Esophagus squamous epithelium (tissue), 5 donors: ENCODE measurements at places on chromosomes 7 and 10.

DNA sequence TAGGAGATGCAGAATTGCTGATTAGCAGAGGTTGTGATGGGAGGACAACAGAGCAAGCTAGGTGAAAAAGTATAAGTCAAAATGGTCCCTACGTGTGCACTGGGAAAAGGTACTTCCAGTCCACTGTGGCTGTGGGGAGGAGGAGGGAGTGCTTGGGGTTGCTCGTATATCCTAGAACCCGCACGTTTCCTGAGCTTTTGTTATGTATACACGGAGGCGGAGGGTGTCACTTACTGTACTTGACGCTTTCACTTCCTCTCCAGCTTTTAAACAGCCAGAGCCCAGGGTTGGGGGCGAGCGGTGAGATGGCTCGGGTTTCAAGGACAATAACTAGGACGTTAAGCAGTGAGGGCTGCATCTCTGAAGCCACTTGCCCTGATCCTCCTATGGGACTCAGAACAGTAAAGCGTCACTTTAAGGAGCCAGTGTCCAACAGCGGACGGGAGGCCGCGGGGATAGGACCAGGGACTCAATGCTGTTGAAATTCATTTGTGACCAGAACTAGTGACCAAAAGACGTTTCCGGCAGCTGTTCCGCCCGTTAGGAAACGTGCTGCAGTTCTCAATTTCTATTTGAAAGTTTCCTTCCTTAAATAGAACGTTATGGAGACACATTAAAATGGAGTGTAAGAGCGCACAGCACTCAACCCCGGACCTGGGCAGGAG, 985 bp upstream of the ETV1 start:
- DNase-seq: no peak

DNA sequence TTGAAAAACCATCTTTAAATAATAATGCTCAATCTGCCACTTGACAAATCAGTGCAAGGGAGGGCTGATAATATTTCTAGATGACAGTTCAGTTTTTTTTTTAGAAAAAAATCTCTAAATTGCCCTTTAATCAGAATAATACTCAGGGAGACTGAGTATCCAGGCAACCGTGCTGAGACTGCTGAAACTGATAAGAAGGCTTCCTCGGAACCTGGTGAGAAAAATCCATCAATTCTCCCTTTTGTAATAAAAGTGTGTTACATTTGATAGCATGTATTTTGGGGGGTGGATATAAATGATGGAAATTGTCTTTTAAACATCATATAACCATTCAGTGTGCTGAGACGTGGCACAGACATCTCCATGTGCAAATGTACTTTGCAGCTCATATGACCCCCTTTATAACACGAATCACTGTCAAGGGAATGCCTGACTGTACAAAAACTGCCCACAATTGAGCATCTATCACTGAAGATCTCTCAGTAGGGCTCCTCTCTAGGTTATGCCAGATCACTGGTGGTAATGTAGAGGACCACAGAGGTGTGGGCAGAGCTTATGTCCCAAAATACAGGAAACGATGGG, 491.1 kb upstream of the ADARB2 start:
- no peak for DNase-seq

GRCh38 chr10:13913897-13914296, 327.1 kb downstream of the PRPF18 start:
- no peak for DNase-seq

GRCh38 chr10:44965651-44966097, 6.1 kb downstream of the RASSF4 start:
- no peak for DNase-seq

- no peak for DNase-seq
These were observed 4.1 kb upstream of the SYPL1 start for GRCh38 chr7:106116161-106116704.

- no peak for DNase-seq
These were observed 202.1 kb upstream of the NFE2L3 start for GRCh38 chr7:25949736-25950487.

GRCh38 chr7:99748846-99749579, 14.0 kb upstream of the CYP3A7 start:
- no peak for DNase-seq

GRCh38 chr7:48049850-48050249, 14.5 kb downstream of the C7orf57 start:
- no peak for DNase-seq

DNA sequence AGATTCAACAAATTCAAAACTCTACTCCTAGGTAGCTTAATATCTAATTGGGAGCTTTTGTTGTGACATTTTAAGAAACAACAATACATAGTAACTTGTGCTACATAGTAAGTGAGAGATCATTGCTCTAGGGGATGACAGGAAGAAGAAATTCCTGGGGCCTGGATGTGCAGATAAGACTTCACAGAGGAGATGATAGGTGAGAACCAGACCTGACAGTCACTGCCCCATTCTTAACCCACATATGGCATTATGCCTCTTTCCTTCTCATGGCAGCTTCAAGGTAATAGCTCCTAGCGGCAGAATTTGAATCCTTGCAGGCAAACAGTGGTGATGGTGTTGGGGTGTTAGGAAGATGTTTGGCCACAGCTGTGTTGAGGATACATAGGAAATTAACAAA, 233.6 kb downstream of the VTI1A start:
- DNase-seq: no peak

- DNase-seq: no peak
These were observed 159.8 kb downstream of the DIP2C start for GRCh38 chr10:529468-530230.

- no peak for DNase-seq
These were observed 4.0 kb upstream of the CREB5 start for GRCh38 chr7:28408105-28408959.

DNA sequence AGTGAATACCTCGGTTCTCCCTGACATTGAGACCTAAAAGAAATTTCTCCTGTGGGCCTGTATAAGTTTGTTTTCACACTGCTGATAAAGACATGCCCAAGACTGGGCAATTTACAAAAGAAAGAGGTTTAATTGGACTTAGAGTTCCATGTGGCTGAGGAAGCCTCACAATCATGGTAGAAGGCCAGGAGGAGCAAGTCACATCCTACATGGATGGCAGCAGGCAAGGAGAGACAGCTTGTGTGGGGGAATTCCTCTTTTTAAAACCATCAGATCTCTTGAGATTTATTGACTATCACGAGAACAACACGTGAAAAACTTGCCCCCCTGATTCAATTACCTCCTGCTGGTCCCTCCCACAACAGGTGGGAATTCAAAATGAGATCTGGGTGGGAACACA, 6.7 kb downstream of the TMEM72 start:
- DNase-seq: no peak

DNA sequence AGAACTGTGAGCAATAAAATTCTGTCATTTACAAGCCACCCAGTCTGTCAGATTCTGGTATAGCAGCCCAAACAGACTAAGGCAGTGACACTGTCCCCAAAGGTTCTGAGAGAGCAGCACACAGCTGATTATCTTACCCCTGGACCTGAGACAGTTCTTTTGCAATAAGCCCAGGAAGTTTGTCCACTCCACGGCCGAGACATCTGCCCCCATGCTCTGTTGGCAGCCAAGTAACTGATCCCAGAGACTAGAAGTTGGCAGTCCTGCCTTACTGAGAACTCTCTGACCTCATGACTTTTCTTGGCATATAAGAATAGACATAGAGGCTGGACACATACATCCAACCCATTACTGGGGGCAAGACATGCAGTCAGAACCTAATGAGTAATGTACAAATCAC, 243.0 kb upstream of the GRB10 start:
- no peak for DNase-seq

GRCh38 chr10:103467406-103467805, 8.7 kb upstream of the CALHM1 start:
- no peak for DNase-seq

GRCh38 chr10:132885451-132886210, 56.7 kb downstream of the CFAP46 start:
- no peak for DNase-seq

DNA sequence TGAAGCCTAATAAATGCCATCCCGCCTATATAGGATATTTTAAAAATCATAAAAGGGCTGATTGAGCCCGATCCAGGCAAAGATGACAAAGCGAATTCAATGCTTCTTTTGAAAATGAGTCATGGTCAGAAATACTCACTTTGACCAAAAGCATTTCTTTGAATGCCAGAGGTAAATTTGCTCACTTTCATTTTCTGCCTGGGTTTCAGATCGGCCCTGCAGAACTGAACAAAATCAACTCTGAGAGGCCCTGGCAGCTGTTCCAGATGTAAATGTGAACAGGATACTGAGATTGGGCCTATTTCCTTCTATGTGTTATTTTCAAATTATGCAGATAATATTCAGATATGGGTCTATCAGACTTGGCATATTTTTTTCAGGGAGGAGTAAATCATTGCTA, 114.8 kb upstream of the ARID5B start:
- no peak for DNase-seq

DNA sequence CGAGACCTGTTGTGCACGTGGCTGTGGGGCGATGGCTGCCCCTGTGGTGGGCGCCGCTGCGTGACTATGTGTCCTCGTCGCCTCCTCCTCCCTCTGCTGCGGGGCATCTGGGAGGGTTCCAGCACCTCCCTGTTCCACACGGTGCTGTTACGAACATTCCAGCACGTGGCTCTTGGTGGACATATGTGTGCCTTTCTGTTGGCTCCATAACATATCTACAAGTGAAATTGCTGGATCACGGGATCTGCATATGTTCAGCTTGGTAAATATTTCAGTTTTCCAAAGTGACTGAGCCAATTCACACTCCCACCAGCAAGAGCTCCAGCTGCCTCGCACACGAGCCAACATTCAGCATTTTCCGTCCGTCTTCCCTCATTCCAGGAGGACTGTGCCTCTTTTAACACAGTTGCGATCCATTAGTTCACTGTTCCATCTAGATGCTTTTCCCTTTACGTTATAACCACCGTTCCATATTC, 25.1 kb downstream of the SNX8 start:
- no peak for DNase-seq

DNA sequence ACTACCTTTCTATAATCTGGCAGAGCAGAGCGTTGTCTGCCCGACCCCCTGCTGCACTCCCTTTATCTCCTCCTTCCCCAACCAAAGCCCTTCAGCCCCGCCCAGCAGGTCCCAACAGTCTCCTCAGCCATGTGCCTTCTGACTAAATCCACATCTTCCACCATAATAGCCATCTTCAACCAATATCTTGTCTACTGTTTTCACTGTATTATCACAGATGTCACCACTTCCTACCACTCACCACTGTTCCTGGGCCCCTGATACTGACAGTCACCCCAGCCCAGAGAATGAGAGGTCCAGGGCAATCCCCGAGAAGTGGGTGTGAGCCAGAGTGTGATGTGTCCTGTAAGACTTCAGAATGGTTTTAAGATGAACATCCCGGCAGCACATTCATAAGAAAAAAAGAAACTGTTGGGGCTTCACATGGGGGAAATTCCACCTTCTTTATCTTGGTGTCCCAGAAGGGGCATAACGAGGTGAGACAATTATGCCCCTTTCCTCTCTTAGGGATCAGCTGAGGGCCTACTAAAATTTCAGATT, 25.3 kb downstream of the CCDC6 start:
- DNase-seq: no peak

- no peak for DNase-seq
These were observed 64.3 kb downstream of the MGMT start for GRCh38 chr10:129531195-129531968.

GRCh38 chr10:68474021-68474420, 2.2 kb upstream of the DNA2 start:
- DNase-seq: no peak

GRCh38 chr7:135970682-135971365, 6.3 kb downstream of the MTPN start:
- no peak for DNase-seq

DNA sequence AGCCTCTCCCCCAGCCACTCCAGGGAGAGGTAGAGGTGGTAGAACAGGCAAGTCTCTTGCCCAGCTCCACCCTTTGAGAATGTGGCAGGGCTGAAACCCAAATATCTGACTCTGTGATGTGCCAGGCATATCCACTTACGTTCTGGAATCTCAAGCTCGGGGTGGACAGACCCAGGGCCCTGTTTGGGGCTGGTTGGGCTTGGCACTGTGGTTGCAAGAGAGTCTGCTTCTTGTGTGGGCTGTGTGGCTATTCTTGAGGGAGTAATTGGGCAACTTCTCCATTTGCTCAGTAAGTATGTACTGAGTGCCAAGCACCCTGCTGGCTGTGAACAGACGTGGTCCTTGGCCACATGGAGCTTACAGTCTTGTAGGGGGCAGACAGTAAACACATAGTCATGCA, 4.7 kb downstream of the UBTD1 start:
- no peak for DNase-seq

GRCh38 chr7:42650701-42651100, 261.2 kb downstream of the C7orf25 start:
- DNase-seq: no peak

- no peak for DNase-seq
These were observed 81.9 kb upstream of the FRMD4A start for GRCh38 chr10:14412624-14413023.

- no peak for DNase-seq
These were observed 19.5 kb downstream of the EN2 start for GRCh38 chr7:155477476-155477875.

DNA sequence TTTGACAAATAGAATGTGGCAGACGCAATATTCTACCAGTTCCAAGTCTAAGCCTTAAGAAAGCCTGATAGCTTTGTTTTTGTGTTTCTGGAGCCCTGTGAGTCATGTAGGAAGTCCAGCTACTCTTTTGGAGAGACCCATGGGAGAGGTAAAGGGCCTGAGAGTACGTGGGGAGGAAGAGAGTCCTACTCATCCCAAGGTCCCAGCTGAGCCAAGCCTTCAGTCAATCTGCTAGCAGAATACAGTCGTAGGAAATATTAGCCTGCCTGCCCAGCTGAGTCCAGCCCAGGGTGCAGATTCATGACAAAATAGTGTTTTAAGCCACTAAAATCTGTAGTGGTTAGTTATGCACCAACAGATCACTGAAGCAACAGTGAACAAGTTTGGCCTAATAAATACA, 9.0 kb upstream of the GNA12 start:
- DNase-seq: no peak

- no peak for DNase-seq
These were observed 123.7 kb upstream of the FAM3C start for GRCh38 chr7:121519548-121520521.
